Spinal cord (tissue), 10 donors: ENCODE measurements at places on chromosomes 13 and 19. TPM values are rescaled to one million over a fixed set of nuclear protein-coding genes. Genes with fewer than 3 reads are reported as not detected.
A peak's percentile ranks its signal among the peaks of the same experiment; 100 is the strongest.

Gene ZNF792
- polyA plus RNA-seq = 3.8 TPM

Gene RGL3
- 8.0 TPM for polyA plus RNA-seq

DNA sequence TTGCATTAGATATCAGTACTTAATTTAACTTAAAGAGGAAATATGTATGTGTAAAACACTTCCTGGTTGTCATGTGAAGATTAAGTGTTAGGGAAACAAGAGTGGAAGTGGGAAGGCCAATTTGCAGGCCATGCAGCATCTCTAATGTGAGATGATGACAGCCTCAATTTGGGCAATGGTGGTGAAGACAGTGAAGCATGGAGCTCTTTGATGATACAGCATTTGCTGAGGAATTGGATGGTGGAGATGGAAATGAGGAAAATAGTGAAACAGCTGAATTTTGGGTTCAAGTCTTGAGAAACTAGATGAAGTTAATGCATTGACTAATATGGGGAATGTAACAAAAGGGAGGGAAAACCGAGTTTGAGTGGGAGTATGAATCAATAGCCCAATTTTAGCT lies 231.7 kb upstream of the MIR17HG start:
- no peak for DNase-seq

Gene MED26
- 9.2 TPM for polyA plus RNA-seq

- DNase-seq = no peak
These were observed 4.6 kb downstream of the KLF12 start for GRCh38 chr13:74129500-74130191.

DNA sequence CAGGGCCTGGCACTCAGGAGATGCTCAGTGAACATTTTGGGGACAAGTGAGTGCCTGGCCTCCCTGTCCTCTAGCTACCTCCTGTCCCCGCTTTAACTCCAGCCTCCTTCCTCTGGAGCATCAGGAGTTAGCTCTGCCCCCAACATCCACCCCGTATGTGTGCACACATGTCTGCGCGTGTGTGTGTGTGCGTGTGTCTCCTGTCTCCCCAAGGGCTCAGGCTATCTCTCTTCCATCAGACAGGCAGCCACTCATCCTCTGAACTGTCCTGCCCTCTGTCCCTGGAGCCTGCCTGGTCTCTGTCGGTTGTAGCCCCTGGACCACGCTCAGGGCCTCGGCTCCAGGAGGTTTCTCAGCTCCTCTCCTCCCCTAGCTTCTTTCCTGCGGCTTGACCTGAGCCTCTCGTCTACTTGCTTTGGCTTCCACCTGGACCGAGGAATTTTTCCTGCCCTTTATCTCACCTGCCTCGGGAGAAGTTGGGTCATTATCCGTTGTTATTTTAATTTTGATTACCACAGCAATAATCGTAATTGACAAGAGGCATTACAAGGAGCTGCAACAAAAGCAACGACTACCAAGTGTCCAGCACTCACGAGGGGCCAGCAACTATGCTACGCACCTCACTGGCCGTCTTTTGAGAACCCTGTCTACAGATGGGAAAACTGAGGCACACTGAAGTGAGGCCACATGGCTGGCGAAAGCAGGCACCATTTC lies 32.0 kb upstream of the ASF1B start:
- DNase-seq = no peak

DNA sequence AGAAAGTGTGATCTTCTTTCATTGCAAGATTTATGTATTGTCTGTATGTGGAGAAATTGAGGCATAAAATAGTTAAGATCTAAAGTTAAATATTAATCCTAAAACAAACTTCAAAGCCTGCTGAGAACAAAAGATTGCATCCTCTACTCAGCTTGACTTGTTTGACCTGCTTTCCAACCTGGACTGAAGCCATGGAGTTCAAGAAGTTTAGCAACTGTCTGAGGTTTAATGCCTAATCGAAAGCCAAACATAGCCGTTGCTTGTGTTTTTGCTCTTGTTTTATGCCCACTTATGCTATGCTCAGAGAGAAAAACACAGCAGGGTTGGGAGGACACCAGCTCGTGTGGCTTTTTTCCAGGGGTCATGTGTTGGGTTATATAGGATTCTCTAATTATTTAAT lies 135.6 kb downstream of the NUFIP1 start:
- no peak for DNase-seq

Gene KMT2B
- 41.6 TPM for polyA plus RNA-seq

DNA sequence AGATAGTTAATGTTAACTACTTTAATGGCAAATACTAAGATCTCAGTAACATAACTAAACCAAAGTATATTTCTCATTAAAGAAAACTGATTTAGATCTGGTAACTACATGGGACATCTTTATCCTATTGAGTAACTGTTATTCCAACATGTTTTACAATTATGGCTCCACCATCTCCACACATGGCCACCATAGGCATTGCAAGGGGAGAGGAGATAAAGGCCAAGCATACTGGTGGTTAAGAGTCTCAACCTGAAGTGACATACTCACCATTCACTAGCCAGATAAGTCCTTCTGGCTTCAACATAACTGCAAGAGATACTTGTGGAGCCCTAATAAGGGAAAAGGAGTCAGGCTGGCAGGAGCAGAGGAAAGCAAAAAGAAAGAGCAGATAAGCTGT lies 1586.4 kb upstream of the SPRY2 start:
- no peak for DNase-seq

Gene TMEM150B
- 0.77 TPM for polyA plus RNA-seq

DNA sequence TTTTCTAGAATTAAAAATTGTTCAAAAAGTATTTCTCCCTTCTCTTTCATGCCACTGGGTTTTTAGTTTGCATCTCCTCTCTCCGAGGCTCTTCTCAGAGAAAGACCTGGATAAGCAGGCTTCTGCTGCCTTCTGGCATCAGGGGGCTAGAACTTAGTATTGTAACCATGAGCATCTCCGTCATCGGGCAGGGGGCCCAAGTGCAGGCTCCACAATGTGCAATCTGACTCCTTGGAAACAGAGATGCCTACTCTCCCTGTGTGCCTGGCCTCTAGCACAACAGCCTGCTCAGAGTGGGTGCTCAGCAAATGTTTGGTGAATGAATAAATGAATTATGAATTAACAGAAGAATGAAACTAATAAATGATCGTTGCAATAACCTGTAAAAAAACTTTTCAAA lies 45.6 kb upstream of the MTIF3 start:
- no peak for DNase-seq

- DNase-seq = peak; percentile 67
These were observed 3.0 kb downstream of the PEG3 start for GRCh38 chr19:56837492-56838023.
